Fibroblast of villous mesenchyme (primary cell): ENCODE measurements at places on chromosomes 11 and 22. TPM values are rescaled to one million over a fixed set of nuclear protein-coding genes. Genes with fewer than 3 reads are reported as not detected.

Gene ASCL2
- not detected in 2 replicates for total RNA-seq

Gene NPTXR
- total RNA-seq = 0.64 and 0.86 TPM in 2 replicates

Gene SCUBE2
- total RNA-seq = 0.97 and 1.3 TPM in 2 replicates

Gene LMO2
- total RNA-seq = under 0.01 TPM in 2 replicates

Gene HBB
- total RNA-seq = not detected in 2 replicates

Gene CCDC188
- 0.43 and 0.97 TPM in 2 replicates for total RNA-seq

Gene ANKK1
- under 0.01 TPM in 1 of 2 replicates, not detected in the other for total RNA-seq

Gene IRAG1
- total RNA-seq = 66.0 and 89.4 TPM in 2 replicates

Gene MCHR1
- 0.32 and 0.43 TPM in 2 replicates for total RNA-seq

Gene CDC45
- 8.1 and 10.4 TPM in 2 replicates for total RNA-seq

Gene OR51B2
- not detected in 2 replicates for total RNA-seq

Gene SYCE3
- total RNA-seq = not detected in 2 replicates

Gene OR4D5
- not detected in 2 replicates for total RNA-seq

Gene MMP1
- 141 and 281 TPM in 2 replicates for total RNA-seq

Gene DEFB131B
- total RNA-seq = not detected in 2 replicates

Gene PRAME
- total RNA-seq = 0.43 and 0.97 TPM in 2 replicates

Gene ELF5
- under 0.01 TPM in 2 replicates for total RNA-seq

Gene TMEM151A
- total RNA-seq = under 0.01 TPM in 1 of 2 replicates, not detected in the other

Gene DRD4
- total RNA-seq = not detected in 2 replicates

Gene TUBA8
- under 0.01 and 0.32 TPM in 2 replicates for total RNA-seq

Gene CCDC117
- 21.6 and 34.5 TPM in 2 replicates for total RNA-seq

Gene MMP12
- total RNA-seq = 3.0 and 3.5 TPM in 2 replicates

Gene RIMBP3B
- total RNA-seq = under 0.01 and 0.32 TPM in 2 replicates

Gene APOBEC3H
- total RNA-seq = not detected in 2 replicates

Gene OR5T1
- total RNA-seq = not detected in 2 replicates

Gene MS4A12
- not detected in 2 replicates for total RNA-seq

Gene MIAT
- total RNA-seq = 0.97 and 1.3 TPM in 2 replicates

Gene C22orf15
- 0.43 and 1.6 TPM in 2 replicates for total RNA-seq

Gene TSPAN18
- total RNA-seq = under 0.01 and 0.64 TPM in 2 replicates

Gene MMP8
- under 0.01 TPM in 1 of 2 replicates, not detected in the other for total RNA-seq

Gene THRSP
- total RNA-seq = not detected in 2 replicates

Gene KREMEN1
- total RNA-seq = 2.6 and 3.2 TPM in 2 replicates

Gene SLC6A5
- not detected in 2 replicates for total RNA-seq

Gene INS
- not detected in 2 replicates for total RNA-seq

Gene GSTT2B
- 1.3 and 1.9 TPM in 2 replicates for total RNA-seq

Gene MCM5
- total RNA-seq = 30.6 and 31.5 TPM in 2 replicates

Gene FAM180B
- not detected in 2 replicates for total RNA-seq

Gene SOX6
- 12.9 and 22.0 TPM in 2 replicates for total RNA-seq

Gene RAG1
- total RNA-seq = 0.32 and 0.86 TPM in 2 replicates

Gene EWSR1
- 159 and 207 TPM in 2 replicates for total RNA-seq

Gene HBG2
- not detected in 2 replicates for total RNA-seq

Gene TRIM29
- 0.86 and 1.3 TPM in 2 replicates for total RNA-seq

Gene DDTL
- 2.3 and 3.0 TPM in 2 replicates for total RNA-seq

Gene TPBGL
- not detected in 2 replicates for total RNA-seq

Gene TRIM51
- total RNA-seq = not detected in 2 replicates

Gene KCNK4
- under 0.01 TPM in 1 of 2 replicates, not detected in the other for total RNA-seq

Gene TRMT112
- 144 and 155 TPM in 2 replicates for total RNA-seq

Gene ZNF215
- total RNA-seq = 6.5 and 7.1 TPM in 2 replicates

Gene SYT12
- total RNA-seq = 0.43 and 0.64 TPM in 2 replicates

Gene FAM181B
- total RNA-seq = under 0.01 TPM in 1 of 2 replicates, not detected in the other
